Ascending aorta (tissue), 2 donors: ENCODE measurements at places on chromosomes 1 and 21.

DNA sequence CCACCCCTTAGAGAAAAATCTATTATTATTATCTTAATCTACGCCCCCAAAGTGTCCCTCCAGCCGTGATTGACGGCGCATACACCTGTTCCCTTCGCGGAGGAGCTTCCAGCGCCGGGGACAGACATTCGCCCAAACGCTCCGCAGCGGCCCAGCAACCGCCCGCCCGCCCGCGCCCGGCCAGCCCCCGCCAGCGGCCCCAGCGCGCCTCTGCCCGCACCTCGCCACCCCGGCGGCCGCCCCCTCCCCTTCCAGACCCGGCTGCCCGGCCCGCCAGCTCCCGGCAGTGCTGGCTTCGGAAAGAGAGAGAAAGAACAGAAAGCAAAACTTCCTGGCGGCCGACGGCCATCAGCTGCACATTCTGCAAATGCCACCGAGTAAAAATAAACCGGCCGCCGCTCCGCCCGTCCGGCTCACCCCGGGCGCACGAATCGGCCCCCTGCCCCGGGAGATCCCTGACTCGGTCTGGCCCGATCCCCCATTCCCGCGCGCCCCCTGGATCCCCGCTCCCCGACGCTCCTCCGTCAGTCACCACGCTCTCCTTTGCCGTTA lies 1.6 kb downstream of the CASZ1 start:
- no peaks in the 10 kb centered on the region for H3K36me3 ChIP-seq
- H3K27me3 ChIP-seq: no peaks in the 10 kb centered on the region
- no peak for DNase-seq
- H3K4me1 ChIP-seq: peaks cover 28% of the 10 kb centered on the region

DNA sequence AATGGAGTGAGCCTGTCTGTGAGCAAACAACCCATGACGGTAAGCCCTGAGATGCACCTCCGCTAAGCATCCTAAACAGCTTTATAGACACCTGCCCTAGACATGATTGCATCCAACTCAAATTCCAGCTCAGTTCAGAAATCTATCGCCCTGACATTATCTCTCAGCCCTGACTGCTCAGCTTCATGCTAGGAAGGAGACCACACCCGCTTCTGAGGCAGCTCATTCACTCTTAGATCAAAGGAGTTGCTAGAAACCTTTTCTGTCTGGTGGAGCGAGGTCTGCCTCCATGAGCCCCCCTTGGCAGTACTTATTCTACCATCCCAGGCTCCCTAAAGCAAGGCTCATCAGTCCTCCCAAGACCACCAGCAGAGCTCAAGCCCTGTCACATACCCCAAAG lies 17.0 kb downstream of the IL10RB start:
- DNase-seq: no peak
- no peak overlapping the region for H3K4me3 ChIP-seq
- H3K27me3 ChIP-seq: no peaks in the 10 kb centered on the region
- peaks cover 53% of the 10 kb centered on the region for H3K36me3 ChIP-seq

DNA sequence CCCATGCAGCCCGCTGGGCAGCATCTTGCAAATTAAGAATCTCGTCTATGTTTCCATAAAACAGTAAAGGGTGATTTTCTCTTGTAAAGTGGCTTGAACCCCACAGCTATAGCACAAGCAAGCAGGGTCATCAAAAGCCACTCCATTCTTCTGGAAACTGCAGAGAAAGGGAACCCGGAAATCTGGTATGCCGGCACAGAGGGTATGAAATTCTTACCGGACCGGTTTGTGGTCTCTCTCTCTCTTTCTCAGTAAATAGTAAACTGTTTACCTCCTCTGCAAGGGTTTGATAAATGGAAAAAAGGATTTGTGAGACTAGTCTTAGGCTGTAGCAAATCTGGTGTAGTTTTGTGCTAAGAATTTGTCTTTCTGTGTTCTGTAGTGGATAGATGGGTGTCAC lies 2.7 kb upstream of the ADSS2 start:
- no peaks in the 10 kb centered on the region for H3K36me3 ChIP-seq
- no peak overlapping the region for H3K4me3 ChIP-seq
- H3K4me1 ChIP-seq: peaks cover 11% of the 10 kb centered on the region
- H3K27ac ChIP-seq: no peak overlapping the region

DNA sequence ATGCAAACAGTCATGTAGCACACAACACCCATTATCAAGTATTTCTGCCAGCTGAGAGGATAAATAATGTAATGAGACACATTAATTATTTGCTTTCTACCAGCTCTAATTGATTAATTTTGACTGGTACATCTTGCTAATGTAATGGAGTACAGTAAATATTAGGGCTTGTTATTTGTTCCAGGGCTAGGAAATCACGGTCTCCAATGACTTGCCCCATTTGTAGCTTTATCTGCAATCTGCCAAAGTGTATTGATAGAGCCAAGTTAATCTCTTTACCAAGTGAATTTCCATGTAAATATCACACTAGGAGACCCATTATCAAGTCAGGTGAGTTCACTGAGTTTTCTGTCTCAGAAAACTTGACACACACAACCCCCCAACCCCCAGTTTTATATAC lies 55.1 kb downstream of the RGS13 start:
- no peaks in the 10 kb centered on the region for H3K27me3 ChIP-seq
- H3K27ac ChIP-seq: no peak overlapping the region
- DNase-seq: no peak
- no peaks in the 10 kb centered on the region for H3K4me1 ChIP-seq
- no peaks in the 10 kb centered on the region for H3K36me3 ChIP-seq

GRCh38 chr21:23968722-23969647 lies 1638.3 kb downstream of the MRPL39 start:
- no peaks in the 10 kb centered on the region for H3K36me3 ChIP-seq
- no peak overlapping the region for H3K4me3 ChIP-seq
- H3K27ac ChIP-seq: no peak overlapping the region
- no peak for DNase-seq
- H3K27me3 ChIP-seq: no peaks in the 10 kb centered on the region
- no peaks in the 10 kb centered on the region for H3K4me1 ChIP-seq
